ENCODE measurements at places on chromosomes 2 and 18.
A peak's percentile ranks its signal among the peaks of the same experiment; 100 is the strongest.

DNA sequence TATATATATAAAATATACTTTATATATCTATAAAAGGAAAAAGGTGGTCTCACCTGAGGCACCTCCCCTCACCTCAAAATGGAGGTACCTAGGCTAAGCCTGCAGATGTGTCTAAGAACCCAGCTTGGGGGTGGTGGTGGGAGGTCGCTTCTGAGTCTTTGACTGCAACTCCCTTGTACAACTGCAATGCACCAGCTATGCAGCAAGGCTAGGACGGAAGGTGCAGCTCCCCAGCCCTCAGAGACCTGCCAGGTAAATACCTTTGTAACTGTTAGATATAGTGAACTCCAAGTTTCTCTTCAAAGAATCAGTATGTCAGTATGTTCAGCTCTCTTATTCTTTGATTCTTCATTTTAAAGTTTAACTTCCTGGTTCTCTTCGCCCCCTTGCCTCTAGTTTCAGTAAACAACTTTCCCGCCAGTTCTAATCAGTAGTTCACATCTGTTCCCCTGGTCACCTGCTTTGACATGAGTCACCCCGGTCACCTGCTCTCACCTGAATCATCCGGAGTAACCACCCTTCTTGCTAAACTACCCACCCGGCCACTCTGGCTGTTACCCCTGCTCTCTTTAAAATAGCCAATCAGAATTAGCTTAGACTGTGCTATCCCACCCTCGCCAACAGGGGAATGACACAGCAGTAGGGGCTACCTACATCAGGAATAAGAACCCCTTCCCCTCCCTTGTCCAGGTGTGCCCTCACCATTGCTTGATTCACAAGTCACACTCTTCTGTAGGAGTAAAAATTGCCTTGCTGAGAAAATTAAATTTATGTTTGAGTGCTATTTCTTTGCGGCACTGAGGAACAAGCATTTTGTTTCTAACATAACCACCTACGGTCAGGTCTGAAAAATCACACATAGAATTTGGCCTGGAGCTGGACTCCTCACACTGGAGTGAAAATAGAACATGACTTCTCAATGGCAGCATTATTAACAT, 24.7 kb upstream of the IMPA2 start:
- no peak for DNase-seq

GRCh38 chr2:70504750-70505149, 48.9 kb downstream of the TGFA start:
- no peak for DNase-seq

- DNase-seq = peak; percentile 86
Measured at GRCh38 chr2:168241208-168241607, 6.2 kb downstream of the STK39 start.

GRCh38 chr18:61892683-61893308, at the start of gene RNF152:
RNF152 (minus strand) TSS chr18:61893007; CDS start chr18:61816463, 76,544 bp downstream.
- no peak for DNase-seq

GRCh38 chr2:30115141-30115980, 31.4 kb upstream of the YPEL5 start:
- no peak for DNase-seq

- no peak for DNase-seq
Measured at GRCh38 chr2:21024198-21024597, 19.7 kb downstream of the APOB start.

- DNase-seq = no peak
Measured at GRCh38 chr2:79087785-79088364, at the start of gene REG1B. REG1B (minus strand) TSS chr2:79087993; CDS start chr2:79087612, 381 bp downstream.

DNA sequence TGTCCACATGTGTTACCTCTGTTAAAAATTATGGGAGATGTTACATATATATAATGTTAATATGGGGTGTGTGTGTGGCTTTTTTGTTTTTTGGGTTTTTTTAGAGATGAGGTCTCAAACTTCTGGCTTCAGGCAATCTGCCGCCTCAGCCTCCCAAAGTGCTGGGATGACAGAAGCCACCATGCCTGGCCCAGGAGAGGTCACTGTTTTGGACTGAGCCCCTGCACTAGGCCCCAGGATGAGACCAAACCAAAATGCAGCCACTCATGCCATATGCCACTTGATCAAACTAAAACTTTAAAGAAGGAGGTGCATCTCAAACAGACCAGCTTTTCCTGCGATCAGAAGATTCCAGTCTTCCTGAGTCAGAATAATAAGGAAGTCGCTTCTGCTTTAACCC, 2.5 kb downstream of the ADI1 start:
- DNase-seq = no peak

GRCh38 chr2:164496881-164497280, 124.4 kb downstream of the GRB14 start:
- no peak for DNase-seq

- DNase-seq = no peak
Measured at GRCh38 chr2:235165136-235165535, 213.3 kb downstream of the SH3BP4 start.

DNA sequence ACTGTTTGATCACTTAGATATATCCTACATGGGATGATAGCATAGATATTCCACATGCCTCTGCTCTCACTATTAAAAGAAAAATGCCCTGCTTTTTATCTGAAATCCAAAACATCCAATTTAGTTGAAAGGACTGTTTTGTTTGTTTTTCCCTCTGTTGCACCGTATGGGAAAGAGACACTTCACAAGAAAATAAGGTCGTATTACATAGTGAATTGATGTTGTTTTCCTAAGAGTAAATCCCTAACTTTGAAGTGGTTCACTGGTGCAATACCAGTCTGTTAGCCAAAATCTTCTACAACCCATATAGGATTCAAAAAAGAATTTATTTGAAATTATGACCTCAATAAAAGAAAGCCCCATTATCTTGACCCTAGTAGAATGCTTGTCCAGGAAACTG, 18.1 kb downstream of the TGFA start:
- no peak for DNase-seq

DNA sequence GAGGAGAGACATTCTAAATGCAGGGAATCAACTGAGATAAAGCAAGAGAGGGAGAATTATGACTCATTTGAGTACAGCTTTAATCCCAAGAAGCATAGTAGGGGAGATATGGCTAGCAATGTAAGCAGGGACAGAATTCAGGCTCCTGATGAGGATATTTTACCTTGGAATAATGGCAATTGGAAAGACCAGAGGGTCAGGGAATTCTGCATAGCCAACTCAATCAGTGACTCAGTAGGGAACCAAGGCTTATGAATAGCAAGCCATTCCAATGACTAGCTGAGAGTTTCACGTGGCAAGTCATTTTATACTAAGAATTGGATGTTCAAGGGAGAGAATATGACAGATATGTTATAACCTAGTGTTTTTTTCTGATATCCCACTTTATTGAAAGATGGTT, 563.8 kb upstream of the NETO1 start:
- no peak for DNase-seq

DNA sequence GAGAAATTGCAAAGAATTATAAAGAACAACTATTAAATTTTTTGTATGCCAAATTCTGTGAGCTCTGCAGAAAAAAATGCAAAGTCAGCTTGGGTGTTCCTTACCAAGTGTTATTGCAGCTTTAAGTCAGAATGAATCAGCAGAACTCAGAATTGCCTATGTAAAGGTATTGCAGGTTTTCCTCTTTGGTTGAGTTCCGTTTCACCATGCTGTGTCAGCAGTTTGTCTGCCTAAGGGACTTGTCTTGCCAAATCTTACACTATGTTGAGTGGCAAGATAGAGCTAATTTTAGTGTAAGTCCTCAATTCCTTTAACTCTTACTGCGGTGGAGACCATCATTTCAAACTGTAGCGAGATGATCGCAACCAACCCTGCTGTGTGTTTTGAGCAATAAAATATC, 38.8 kb downstream of the ADAM23 start:
- DNase-seq = no peak

DNA sequence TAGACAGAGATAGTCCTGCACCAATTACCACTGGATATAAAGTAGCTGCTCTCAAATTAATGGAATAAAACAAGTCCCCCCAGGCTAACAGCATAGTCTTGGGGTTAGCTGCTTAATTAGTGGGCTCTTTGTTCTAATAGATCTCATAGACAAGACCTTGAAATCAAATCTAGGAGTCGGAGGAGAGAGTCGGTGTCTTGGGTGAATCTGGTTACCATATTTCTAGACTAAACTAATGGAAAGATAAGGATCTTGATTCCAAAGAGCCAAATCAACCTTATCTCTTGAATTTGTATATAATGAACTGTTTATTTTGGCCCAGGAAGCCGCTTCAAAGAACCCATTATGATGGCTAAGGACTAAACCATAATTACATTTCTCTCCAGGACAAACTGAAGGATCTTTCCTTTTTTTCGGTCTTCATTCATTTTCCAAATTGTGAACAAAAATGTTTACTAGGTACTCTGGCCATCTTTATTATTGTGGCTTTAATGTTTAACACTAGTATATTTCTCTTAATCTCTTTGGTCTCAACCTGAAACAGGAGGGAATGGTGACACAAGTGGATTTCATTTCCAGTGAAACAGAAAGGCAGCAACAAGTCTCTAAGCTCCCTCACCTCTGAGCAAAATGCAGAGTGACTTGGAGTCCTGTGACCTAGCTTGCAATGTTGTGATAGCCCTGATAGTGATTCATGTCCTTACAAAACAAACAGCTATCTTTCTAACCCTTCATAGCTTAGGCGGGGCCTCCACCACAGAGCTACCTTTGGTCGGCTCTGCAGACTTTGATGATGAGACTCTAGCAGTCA, 137.9 kb upstream of the PARD3B start:
- no peak for DNase-seq

GRCh38 chr2:42648796-42649195, 80.4 kb downstream of the MTA3 start:
- DNase-seq = no peak

DNA sequence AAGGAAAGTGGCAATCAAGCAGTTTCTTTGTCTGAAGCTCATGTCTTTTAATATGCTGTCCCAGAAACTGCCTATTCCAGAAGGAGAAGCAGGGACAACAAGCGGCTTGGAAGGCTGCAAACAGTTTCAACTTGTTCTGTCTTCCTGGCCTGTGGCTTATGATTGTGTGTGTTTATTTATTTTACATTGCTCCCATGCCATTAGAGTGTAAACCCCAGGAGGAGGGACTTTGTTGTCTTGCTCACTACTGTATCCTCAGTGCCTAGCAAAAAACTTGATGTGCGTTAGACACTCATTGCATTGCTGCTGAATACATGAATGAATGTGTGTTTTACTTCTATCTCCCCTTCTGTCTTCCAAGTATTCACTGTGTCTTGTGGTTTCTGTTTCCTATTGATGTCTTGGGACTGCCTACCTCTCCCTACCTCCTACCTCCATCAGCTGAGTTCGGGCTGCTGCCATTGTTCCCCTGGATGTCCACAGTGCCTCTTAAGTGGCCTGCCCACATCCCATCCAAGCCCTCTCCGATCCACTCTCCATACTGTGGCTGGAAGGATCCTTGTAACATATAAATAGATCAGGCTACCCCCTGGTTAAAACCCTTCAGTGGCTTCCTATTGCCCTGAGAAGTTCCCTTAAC, 261.4 kb downstream of the DYSF start:
- no peak for DNase-seq

DNA sequence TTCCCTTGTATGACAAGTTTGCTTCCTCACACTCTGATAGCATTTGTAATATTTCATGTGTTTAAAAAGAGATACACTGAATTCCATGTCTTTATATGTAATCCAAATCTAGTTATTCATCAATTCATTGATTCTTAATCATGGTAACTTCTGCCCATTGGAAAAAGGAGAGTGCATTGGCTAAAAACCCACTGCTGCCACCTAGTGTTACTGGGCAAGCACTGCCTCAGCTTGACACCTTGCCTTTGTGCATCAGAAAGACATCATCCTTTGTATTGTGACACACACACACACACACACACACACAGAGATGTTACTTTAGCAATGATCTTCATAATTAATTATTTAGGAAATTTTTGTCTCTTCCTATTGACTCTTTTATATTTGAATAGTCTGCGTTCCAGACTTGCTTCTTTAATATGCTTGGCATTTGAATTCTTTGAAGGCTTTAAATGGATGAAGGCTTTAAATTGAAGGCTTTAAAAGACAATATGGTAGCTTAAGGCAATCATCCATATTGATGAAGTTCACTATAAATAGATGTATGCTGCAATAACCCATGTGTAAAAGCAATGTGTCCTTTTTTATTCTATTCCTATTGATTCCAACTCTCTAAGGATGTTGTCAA, 414.2 kb upstream of the CHST9 start:
- no peak for DNase-seq

DNA sequence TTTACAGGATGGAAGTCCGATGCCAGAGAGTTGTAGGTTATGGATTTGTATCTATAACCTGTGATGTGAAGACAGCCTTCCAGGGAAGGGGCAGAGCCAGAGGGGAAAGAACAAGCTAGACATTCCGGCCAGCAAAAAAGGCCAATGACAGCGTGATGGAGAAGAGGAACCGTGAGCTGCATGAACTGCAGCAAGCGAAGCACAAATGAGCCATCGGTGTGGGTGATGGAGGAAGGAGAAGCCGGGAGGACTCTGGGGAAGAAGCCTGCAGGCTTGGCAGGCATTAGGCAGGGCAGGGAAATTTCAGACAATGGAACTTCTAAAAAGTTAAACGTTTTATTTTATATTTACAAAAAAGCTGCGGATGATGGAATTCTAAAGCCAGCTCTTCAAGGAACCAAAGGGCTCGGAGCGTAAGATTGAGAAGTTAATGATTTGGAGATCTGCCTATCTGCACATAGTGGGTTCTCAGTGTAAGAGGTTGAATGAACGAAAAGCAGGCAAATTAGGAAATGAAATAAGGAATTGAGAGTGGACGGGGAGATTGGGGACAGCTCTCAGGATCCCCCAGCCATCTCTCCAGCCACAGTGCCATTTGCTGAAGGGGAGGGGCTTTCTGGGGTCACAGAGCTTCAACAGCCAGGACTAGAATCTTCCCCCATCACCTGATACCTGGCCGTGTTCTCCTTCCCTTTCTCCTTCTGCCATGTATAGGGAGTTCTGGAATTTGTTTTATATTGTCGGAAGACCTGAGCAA, 28.4 kb downstream of the NGEF start:
- no peak for DNase-seq

DNA sequence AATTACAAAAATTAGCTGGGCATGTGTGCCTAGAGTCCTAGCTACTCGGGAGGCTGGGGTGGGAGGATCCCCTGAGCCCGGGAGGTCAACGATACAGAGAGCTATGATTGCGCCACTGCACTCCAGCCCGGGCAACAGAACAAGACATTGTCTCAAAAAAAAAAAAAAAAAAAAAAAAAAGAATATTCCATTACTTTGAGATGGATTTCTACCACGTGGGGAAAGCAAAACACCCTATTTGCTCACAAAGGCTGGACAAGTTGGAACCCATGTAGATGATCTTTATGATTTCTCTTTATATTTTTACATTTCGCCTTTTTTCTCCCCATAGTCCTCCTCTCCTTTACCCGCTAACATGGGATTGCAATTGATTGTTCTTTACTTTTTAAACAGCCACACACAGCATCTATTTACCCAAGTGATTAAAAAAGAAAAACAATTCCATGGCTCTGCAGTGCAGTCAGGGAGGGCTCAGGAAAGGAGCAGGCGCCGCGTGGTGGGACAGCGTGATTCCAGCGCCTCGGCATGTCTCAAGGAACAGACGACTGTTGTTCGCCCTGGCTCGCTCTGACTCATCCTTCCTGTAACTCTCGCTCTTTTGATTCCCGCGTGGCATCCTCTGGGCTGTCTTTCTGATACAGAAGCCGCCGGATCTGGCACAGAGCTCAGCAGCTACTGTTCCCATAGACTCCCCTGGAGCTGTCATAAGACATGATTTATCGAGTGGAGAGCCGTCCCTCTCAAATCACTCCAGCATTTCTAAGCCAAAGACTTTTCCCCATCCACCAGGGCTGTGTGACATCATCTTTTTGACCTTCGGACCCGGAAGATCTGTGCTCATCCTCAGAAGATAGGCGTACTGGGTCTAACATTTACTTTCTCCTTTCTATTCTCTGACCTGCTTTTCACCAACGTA, 230.4 kb upstream of the AGAP1 start:
- no peak for DNase-seq

All from cerebellar nuclear complex (tissue), 1 donor.